Umbilical cord (tissue), 2 donors: ENCODE measurements at places on chromosomes 7 and 10. TPM values are rescaled to one million over a fixed set of nuclear protein-coding genes. Genes with fewer than 3 reads are reported as not detected.

- DNase-seq = no peak
Measured at GRCh38 chr10:78929541-78929940, 139.2 kb upstream of the ZMIZ1 start.

DNA sequence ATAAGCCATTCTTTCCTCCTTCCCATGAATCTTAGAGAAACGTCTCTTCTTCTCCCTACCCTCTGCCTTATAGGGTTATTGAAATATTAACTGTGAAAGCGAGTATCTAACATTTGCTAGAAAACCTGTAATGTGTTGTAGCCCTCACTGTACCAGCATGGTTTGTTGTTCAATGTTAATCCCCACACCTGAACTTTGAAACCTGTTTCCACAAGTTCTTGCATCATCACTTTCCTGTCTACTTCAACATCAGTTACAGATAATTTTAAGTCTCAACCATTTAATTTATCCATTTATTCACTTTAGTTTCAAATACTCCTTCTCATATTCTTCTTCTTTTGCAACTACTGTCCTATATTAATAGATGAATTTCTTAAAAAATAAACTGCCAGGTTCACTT is 148.2 kb downstream of the ETV1 start:
- DNase-seq = no peak

- no peak for DNase-seq
Measured at GRCh38 chr10:133211141-133211830, 18.7 kb upstream of the UTF1 start.

DNA sequence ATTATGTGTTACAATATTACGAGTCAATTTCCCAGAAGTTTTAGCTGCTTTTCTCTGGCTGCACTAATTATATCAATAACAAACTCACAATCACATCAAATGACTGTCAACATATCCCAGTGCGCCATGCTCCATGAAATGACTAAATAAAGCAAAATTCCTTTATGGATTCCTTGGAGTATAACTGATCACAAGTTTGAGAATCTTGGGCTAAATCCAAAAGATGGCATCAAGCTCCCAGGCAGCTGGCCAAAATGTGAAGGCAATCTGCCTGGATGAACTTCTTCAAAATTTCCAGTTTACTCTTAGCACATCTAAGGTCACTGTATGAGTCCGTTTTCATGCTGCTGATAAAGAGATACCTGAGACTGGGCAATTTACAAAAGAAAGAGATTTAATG is 210.8 kb downstream of the CCSER2 start:
- no peak for DNase-seq

DNA sequence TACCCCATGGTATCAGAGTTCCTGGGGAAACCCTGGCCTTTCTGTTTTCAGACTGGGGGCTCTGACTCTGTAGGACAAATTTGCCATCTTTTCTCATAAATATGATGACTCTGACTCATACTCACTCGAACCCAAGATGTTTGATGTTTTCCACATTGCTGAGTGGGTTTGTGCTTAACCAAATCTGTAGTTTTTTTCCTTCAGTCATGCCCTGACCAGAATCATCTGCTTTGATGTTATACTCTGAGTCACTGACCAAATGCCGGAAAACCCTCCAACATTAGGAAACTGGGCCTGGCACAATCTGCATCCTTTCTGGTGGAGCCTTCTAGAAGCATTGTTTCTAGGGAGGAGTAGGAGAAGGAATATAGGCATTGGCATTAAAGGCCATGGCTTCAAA is 118.7 kb downstream of the C10orf105 start:
- DNase-seq = peak; percentile 91

DNA sequence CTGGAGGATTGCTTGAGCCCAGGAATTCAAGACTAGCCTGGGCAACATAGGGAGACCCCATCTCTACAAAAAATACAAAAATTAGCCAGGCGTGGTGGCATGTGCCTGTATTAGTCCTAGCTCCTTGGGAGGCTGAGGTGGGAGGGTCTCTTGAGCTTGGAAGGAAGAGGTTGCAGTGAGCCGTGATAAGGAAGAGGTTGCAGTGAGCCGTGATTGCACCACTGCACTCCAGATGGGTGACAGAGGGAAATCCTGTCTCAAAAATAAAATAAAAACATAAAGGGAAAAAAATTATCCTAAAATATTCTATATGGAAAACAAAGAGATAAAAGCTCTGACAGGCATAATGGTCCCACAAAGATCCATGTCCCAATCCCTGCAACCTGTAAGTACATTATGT is 87.9 kb upstream of the KAT6B start:
- no peak for DNase-seq

Gene HOXA5
- 2.9 TPM for total RNA-seq

- DNase-seq = no peak
Measured at GRCh38 chr10:71471006-71471405, 74.3 kb downstream of the CDH23 start.

Gene TMEM236
- total RNA-seq = 1.2 TPM

Gene MICU1
- total RNA-seq = 61.9 TPM

DNA sequence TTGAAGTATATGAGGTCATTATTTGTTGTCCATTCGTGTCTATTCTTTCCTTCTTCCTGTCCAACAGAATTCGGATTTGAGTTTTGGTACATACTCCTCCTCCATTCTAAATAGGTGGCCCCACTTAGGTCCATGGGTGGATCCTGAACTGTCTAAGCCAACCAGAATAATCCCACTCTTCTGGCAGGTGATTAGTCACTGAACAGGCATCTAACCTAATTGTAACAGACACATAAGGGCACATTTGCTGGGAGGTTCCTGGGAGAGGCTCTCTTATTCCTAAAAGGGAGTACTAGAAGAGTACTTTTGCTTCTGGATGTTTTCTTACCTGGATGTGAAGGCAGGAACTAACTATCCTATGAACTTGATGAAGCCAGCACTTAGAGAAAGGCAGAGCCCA is 16.8 kb downstream of the LRRC72 start:
- no peak for DNase-seq

- DNase-seq = peak; percentile 81
Measured at GRCh38 chr10:63798599-63799498, 277.6 kb downstream of the REEP3 start.

- no peak for DNase-seq
Measured at GRCh38 chr7:136012238-136012637, 35.1 kb upstream of the MTPN start.
